ENCODE measurements at places on chromosomes 12 and 14.

GRCh38 chr12:40286583-40286982 is 61.8 kb downstream of the LRRK2 start:
- no peak for DNase-seq

DNA sequence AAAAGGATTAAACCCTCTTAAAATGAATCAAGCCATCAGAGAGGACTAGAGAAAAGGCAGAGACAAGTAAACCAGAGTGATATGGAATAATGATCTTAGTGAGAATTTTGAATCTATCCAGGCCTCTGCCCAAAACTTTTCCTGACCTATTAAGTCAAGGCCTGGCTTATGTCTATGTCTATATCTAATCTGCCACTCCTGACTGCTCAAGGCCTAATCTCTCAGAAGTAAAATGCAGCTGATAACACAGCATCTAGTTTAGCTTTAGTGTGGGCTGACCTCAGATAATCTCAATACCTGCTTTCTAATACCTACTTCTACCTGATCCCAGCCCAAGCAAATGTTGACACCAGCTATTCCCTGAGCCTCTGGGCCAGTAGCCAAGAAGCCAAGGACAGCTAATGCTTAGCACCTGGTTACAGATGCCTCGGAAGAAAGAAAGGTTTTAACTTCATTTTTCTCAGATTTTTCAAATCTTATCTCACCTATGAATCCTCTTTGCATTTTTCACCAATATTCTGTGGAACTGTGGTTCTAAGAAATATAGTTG is 1472.5 kb upstream of the SEL1L start:
- DNase-seq: no peak

- DNase-seq: no peak
Measured at GRCh38 chr14:93960108-93960475, 16.3 kb downstream of the ASB2 start.

GRCh38 chr14:39673734-39674133 is 241.5 kb upstream of the FBXO33 start:
- DNase-seq: no peak

DNA sequence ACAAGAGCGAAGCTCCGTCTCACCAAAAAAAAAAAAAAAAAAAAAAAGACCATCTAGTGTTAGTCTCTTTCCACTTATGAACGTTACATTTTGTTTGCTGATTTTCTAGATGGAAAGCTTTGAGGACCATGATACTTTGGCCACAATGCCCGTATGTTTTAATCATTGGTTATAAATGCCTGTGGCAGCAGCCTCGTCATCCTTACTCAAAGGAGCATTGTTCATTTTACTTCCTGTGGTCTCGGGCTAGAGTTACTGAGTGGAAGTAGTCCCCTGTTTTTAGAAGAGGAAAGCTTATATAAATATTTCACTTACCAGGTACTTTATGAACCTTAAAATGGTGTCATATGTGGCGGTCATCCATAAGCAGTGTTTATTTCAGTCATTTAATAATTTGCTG is 359.9 kb downstream of the AEBP2 start:
- no peak for DNase-seq

- DNase-seq: no peak
Measured at GRCh38 chr12:40834321-40834720, 142.1 kb downstream of the CNTN1 start.

GRCh38 chr12:3613641-3614395 is 122.8 kb downstream of the PRMT8 start:
- DNase-seq: no peak

DNA sequence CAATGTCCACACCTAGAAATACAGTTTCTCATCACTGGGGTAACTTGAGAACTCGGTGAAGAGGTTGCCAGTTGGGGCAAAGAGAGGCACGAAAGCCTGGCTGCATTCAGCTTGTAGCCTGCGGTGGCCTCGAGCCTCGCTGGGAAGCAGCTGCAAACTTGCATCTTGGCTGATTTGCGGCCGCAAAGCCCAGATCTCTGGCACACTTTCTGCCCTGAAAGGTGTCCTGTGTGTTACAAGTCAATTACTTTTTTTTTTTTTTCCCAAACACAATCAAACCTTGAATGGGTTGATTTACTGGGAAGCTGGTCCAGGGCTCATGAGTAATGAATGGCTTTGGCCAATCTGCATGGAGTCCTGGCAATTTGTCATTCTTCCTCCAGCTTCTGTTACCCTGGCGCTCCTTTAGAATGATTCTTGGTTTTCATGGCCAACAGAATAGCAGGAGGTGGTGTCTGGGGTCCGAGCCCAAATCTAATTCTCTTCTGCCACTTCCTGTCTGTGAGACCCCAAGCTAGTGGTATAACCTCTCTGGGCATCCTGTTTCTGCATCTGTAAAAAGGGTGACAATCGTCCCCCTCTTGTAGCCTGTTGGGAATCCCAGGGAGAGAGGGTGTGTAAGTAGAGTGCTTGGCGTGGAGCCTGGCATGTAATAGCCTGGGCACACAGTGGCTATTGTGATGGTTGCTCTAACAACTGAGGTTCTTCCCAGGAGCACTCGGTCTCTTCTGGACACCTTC is 6.7 kb downstream of the BCL7A start:
- DNase-seq: no peak

DNA sequence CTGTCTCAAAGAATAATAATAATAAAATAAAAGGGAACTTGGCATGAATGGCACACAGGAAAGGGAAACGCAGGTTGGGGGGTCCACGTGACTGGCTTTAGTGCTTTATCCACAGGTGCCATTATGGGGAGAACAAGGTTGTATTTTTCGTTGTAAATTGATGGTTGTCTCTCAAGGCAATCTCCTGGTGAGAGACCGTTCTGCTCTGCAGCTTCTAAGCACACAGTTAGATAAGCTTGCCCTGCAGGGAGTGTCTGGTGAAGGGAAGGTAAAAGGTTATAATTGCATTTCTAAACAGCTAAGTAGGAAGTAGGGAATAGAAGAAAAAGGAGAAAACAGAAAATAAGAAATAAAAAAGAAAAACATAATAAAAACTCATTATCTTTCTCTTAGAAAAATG is 69.1 kb upstream of the CPSF6 start:
- DNase-seq: no peak

GRCh38 chr12:46332260-46332659 is 40.3 kb downstream of the SLC38A2 start:
- DNase-seq: no peak

- no peak for DNase-seq
Measured at GRCh38 chr14:61192989-61193388, 88.1 kb downstream of the TMEM30B start.

DNA sequence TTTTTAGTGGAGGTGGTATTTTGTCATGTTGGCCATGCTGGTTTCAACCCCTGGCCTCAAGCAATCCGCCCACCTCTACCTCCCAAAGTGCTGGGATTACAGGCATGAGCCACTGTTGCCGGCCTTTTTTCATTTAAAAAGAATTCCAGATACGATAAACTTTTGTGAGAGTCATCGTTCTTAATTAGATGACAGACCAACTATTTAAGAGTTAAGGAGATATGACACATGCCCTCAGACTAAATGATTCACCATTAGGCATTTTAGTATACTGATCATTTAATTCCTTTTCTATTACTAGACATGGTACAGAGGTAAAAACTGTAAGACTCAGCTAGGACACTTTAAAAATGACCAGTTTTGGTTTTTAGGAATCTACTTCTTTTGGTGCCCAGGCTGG is 2.4 kb downstream of the ANKRD13A start:
- DNase-seq: no peak

DNA sequence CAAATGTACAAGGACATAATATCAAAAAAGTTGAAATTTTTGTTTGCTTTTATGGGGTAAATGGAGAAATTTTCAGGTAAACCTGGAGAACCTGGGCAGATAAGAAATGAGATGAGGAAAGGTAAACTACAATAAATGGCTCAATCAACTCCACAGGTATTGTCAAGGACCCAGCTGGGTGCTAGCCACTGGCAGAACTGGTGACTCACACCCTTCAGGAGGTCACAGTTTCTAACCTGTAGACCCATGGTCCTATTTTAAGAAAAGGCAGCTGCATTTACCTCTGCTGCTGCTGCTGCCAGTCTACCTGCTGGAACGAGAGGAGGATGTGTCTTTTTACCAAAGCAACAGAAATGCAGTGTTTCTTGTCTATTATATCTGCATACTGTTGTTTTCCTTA is 226.6 kb downstream of the ALG10B start:
- DNase-seq: no peak

DNA sequence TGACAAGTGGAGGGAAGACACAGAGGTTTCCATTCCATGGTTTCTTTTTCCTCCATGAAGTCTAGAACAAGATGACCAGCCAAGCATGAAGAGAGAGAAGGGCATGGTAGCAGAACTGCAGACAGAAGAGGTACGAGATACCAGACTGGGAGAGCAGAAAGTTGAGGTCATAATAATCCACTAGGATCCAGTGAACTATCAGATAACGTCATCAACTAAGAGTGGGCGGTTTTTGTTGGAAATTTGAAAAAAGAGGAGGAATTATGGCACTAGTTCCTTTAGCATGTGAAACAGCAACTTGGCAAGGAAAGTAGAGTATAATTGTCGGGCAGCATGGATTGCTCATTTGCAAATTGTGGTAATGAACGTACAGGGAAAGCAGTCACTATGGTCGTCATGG is 357.6 kb downstream of the PDZRN4 start:
- DNase-seq: no peak

DNA sequence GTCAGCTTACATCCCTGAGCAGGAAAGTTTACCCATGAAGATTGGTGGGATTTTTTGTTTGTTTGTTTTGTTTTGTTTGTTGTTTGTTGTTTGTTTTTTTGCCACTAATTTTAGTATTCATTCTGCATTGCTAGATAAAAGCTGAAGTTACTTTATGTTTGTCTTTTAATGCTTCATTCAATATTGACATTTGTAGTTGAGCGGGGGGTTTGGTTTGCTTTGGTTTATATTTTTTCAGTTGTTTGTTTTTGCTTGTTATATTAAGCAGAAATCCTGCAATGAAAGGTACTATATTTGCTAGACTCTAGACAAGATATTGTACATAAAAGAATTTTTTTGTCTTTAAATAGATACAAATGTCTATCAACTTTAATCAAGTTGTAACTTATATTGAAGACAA is 37.6 kb downstream of the CD9 start:
- no peak for DNase-seq

GRCh38 chr12:103441437-103442181 is 54.2 kb downstream of the C12orf42 start:
- DNase-seq: no peak

GRCh38 chr12:70096759-70097410 is 146.3 kb upstream of the CNOT2 start:
- no peak for DNase-seq

DNA sequence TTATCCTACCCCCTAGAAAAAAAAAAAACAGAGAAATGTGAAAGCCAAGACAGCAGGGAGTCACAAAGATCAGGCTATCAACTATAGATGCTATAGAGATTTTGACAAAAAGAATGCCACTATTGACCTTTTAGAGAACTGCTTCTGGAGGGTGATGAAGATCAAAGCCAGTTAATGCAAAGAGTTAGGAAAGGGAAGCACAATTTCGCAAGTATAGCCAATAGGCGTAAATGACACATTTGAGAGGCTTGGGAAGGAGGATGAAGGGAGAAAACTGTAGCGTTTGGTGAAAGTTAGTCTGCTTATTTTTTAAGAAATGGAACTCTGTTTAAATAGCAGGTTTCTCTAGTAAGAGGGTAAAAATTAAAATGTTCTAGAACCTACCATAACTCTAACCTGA is 190.7 kb downstream of the DUSP6 start:
- no peak for DNase-seq

DNA sequence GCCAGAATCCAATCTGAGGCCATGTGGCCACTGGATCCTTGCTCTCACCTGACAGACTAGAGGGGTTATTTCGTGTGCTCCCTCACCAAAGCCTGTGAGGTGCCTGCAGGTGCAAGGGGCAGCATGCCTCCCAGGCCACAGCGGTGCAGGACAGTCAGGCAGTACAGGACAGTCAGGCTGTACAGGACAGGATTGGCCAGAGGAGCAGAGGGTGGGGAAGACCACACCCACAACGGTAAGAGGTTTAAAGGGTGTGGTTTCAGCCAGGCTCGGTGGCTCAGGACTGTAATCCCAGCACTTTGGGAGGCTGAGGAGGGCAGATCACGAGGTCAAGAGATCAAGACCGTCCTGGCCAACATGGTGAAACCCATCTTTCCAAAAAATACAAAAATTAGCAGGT is 3.1 kb upstream of the BRF1 start:
- DNase-seq: no peak

- DNase-seq: no peak
Measured at GRCh38 chr12:108514468-108514972, 557 bp upstream of the FICD start.

- DNase-seq: no peak
Measured at GRCh38 chr12:53561590-53561953, 54.3 kb upstream of the NPFF start.

- DNase-seq: no peak
Measured at GRCh38 chr12:1357711-1358110, 236.7 kb downstream of the FBXL14 start.

GRCh38 chr12:113204804-113205203 is 16.5 kb upstream of the TPCN1 start:
- DNase-seq: no peak

- no peak for DNase-seq
Measured at GRCh38 chr14:40417777-40418401, 985.7 kb upstream of the FBXO33 start.

DNA sequence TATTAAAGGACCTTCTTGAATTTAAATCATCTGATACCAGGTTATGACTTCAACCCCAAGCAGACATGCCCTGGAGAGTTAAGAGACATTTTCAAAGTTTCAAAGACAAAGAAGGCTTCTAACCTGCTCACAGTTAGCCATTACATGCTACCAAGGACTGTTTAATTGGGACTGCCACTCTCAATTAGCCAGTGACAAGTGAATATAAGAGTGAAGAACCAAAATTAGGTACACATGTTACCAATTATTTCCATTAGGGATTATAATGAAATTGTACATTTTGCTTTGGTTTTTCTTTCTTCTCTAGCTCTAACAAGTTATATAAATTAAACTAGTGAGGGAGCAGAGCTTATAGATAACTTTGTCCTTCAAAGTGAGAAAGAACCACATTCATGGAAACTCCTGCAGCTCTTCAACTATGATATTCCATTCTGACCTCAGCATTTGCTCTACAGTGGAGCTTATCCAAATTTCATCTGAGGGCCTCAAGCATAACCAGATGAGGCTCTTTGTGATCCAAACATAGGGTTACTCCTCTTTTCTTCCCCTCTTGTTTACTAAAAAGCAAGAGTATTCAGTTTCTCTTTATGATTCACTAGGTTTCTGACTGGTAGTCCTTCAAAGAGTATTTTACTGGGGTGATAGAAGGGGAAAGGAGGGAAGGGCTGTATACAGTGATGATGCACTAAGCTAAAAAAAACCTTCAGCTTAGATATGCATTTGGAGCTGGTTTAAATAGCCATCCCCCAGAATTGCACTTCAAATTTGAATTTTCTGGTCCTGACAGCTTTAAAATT is 91.3 kb downstream of the DUSP6 start:
- no peak for DNase-seq

DNA sequence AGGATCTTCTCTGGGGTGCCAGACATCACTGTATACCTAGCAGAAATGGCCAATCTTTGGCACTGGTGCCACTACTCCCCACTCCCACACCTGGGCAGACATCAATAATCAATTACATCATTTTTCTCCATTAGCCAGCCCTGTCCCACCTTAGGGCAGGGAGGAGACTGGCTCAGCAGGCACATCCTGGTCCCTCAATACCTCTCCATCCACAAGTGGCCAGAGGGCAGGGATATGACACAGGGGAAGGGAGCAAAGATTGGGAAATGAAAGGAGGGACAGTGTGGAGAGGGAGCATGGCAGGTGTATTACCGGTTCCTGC is 10.2 kb downstream of the RAPGEF3 start:
- no peak for DNase-seq
